ENCODE measurements at places on chromosomes 2 and 18.

DNA sequence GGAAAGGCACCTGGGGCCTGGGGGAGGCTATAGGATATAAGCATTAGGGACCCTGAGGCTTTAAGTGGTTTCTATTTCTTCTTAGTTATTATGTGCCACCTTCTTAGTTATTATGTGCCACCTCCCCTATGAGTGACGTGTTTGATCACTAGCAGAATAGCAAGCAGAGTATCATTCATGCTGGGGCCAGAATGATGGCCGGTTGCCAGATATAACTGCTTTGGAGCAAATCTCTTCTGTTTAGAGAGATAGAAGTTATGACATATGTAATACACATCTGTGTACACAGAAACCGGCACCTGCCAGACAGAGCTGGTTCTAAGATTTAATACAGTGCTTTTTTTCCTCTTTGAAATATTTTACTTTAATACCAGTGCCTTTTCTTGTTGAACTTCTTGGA, 29.4 kb downstream of the LIPG start:
- DNase-seq = no peak

- DNase-seq = no peak
These were observed 965 bp downstream of the SIX3 start for GRCh38 chr2:44942304-44943030.

DNA sequence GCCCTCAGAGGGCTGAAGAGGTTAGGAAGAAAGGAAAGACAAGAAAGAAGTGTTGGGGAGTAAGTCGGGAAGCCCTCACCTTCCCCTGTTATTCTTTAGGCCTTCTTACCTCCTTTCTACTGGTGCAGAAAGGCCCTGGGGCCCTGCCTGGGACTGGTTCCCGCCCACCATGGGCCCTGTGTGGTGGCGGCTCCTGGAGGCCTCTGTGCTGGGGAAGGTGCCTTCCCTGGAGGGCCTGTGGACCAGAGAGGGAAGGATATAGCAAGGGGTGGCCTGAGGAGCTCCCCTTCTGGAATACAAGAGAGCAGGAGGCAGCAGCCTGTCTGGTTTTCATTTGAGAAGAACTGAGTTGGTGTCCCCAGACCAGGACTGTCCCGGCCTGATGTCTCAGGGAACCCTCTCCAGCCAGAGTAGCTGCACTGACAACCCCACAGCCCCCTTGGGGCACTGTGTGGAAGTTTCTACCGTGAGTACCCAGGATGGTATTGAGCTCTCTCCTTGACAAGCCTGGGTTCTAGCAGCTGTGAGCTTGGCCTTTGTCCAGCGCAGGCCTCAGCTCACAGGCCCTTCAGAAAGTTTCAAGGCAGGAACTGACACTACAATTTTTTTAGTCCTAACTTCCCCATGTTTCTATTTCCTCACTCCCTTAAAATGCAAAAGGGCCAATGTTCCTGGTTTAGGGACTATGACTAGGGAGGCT, 47.1 kb downstream of the EFR3B start:
- DNase-seq = no peak

- no peak for DNase-seq
These were observed 123.5 kb upstream of the EML6 start for GRCh38 chr2:54599914-54600313.

DNA sequence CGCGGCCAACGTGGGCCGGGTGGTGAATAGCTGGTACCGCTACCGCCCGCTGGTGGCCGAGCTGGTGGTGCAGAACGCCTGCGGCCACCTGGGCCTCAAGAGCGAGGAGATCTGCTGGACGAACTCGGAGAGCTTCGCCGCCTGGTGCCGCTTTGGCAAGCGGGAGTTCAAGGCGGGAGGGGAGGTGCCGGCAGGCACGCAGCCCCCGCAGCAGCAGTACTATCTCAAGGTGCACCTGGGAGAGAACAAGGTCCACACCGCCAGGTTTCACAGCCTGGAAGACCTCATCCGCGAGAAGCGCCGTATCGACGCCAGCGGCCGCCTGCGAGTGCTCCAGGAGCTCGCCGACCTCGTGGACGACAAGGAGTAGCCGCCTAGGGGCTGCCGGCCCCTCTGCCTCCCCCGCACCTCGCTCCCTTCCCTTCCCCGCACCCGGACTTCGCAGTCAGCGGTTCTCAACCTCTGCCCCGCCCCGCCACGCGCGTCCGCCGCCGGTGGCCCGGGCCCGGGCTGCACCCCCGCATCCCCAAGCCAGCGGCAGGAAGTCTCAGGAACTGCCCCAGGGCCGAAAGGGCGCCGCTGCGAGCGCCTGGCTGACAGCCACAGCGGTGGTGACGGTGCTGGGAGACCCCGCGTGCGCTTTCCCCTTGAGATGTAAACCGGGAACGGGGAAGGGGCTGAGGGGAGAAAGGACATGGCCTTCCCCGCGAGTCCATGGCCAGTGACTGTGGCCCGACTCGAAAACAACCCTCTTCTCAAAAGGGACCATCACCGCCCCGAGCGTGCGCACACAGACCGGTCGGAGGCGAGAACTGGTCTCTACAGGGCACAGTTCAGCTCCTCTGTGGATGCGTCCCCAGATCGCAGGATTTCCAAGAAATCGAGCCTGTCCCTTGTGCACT, 2.2 kb downstream of the LRATD1 start:
- DNase-seq = no peak

DNA sequence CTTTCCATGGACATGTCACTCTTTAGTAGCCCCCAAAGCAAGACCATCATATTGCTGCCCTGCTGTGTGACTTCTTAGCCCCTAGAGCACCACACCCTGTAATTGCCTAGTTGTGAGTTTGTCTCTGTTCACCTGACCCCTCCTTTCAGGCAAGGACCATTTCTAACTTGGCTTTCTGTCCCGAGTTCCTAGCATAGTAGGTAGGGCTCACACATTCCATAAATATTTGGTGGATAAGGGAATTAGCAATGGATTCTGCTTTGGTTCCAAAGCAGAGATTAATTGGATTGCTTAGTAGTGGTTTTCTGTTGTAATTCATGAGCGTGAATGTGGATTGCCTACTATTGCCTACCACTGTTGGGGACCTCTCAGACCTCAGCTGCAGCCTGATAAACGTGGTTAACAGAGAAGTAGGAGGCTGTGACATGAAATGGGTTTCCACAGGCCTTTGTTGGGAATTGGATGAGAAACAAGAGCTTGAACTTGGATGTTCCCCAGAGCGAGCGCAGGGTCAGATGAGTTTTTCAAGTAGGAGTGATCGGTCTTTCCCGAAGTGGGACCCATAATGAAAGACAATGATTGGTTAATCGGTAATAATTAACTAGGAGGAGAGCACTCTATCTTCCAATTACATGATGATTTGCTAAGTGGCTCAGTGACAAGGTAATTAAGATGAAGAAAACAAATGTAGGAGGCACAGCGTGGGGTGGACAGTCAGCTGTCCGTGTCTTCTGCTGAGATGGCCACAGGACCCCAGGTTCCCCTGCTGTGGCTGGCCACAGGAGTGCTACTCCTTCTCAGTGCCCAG, 13.4 kb upstream of the UGT1A1 start:
- no peak for DNase-seq
